Esophagus squamous epithelium (tissue), 5 donors: ENCODE measurements at places on chromosomes 3 and 15.

- DNase-seq: no peak
Observed at GRCh38 chr15:72800833-72801481, 17.4 kb upstream of the ADPGK start.

DNA sequence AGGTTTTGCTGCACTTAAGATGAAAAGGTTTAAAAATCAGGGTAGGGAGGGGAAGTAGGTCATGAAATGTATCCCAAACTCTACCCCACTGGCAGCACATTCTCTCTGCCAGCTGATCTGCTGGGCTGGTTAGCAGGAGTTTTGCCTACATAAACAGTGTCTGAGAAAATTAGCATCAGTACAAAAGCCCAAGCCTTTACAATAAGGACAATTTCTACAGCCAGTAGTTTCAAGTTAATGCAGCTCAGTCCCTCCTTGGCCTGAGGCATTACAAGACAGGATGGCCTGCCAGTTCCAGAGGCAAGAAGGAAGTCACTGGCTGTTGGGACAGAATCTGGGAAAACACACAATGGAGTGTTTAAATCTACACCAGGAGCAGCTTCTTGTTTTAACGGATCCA, 32.8 kb downstream of the NCEH1 start:
- no peak for DNase-seq

DNA sequence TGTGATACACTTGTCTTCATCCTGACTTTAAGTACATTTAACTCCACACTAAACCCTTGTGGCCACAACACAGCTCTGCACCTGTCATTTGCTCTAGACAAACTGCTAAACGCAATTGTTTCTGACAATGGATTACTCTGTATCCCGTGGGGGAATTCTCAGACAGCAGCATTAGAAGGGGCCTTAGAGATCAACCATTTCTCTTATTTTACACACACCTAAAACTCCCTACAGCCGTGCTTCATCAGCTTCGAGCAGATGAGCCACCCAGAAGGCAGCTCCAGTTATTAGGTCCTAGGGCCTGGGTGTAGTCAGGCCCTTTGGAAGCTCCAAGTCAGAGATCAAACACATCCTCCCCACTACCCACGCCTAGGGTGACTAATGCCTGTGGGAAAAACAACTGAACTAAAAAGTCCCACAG, 1.3 kb upstream of the IL12A start:
- no peak for DNase-seq

DNA sequence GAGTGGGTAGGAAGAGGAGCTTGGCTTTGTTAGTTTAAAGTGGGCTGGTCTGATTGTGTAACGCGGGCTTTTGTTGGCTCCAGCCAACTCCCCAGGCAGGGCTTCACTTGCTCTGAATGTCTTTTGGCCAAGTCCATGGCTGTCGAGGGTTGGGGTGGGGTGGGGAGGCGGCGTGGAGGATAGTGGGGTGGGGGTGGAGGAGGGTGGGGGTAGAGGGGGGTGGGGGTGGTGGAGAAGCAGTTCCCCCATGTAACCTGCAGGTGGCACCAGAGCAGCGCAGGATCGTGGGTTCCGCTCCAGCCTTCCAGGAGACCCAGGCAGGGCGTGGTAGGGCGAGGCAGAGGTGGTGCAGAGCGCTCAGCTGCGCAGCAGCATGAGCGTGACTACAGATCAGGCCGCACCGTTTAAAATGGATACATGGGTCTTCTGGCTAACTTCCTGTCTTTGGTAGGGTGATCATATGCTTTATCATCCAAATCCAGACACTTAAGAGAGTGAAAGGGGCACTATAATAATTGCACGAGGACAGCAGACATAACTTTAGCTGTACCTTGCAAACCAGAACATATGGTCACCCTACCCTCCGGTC, 28.3 kb downstream of the GOLGA6A start:
- DNase-seq: no peak

- DNase-seq: no peak
Observed at GRCh38 chr15:73744293-73744692, 8.9 kb downstream of the INSYN1 start.

- no peak for DNase-seq
Observed at GRCh38 chr3:43747641-43748040, 56.9 kb downstream of the ABHD5 start.

GRCh38 chr3:135240426-135240825, 445.4 kb downstream of the EPHB1 start:
- DNase-seq: no peak

GRCh38 chr3:12882336-12883310, 41.3 kb upstream of the RPL32 start:
- DNase-seq: no peak

GRCh38 chr15:96553006-96553405, 222.5 kb downstream of the NR2F2 start:
- no peak for DNase-seq

DNA sequence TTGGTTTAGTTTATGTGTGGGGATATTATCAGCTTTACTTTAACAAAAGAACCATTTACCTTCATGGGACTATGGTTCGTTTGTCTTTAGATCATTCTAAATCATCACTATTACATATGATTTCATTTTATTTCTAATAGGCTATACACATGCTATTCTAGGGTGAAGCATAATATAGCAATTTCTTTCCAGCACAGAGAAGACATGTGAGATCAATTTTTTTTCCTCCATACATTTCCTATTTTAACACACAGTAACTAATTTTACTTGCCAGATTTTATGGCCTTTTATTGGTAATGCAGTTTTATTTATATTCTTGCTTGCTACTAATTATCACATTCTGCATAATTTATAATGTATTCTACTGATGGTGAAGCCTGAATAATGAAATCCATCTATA, 287.1 kb downstream of the ROBO1 start:
- DNase-seq: no peak

DNA sequence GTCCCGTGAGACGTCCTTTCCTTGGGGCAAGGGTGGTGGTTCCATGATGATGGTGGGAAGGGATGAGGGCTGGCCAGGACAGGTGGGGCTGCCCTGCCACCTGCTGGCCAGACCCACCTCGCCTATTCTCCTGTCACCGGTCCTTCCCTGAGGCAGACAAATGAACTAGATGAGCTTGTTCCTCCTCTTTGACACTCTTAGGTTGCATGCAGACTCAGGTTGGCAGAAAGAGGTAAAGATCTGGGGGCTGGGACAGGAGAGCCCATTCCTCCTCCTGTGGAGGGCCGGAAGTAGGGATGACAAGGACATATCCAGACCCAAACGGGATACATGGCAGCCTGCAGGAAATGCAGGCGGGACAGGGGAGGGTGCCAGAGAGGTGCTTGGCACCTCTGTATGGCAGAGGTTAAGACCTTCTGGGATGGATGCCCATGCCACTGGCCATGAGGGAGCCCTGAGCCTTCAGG, 38.6 kb downstream of the ACSBG1 start:
- no peak for DNase-seq

DNA sequence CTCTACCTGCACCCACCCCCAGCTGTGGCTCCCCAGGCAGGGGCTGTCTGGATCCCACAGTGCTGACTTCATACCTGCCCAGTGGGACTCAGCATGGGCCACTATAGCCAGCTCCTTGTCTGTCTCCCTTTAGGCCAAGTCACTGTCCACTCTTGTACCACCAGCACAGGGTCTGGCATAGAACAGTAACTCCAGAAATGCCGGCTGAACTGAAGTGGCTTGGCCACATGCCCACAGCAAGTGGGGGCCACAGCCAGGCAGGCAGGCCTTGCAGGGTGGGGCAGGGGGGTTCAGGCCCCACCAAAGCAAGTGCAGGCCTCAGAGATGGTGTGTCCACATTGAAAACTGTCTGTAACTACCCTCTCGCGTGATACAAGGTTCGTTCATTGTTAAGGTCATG, 252.6 kb upstream of the LYSMD4 start:
- DNase-seq: no peak

DNA sequence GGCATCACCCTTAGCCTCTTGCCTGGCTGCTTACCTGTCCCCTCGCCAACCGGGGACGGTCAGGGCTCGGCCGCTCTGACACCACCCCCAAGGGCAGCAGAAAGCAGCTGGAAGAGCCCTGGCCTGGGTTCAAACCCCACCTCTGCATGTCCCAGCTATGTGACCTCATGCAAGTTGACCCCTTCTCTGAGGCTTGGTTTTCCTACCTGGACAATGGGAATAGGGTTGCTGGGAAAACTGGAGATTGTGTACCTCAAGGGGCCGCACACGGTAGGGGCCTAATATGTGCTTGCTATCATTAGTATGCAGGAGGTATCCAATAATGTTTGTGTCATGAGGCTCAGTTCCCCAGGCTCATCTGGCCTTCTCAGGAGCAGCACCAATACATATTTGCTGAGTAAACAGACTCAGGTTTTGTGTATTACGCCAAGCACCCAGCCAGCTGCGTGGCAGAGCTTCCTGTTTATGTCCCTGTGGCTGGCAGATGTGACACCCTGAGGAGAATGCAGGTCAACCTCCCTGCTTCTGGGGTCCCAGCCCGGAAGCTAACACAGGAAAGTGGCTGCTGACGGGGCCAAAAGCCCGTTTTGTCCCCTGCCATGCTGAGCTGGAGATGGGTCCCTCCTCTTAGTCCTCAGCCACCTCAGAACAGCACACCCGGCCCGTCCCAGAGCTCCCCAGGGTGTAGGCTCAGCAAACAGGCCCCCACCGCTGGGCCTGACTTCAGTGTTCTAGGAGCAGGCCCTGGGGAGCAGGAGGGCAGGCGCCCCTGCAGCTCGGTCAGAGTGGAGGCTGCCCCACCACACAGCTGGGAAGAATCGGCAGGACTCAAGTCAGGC, 29.7 kb downstream of the PLXND1 start:
- DNase-seq: peak; percentile 47

- DNase-seq: peak; percentile 3
Observed at GRCh38 chr3:172511783-172512762, 11.2 kb downstream of the TNFSF10 start.

DNA sequence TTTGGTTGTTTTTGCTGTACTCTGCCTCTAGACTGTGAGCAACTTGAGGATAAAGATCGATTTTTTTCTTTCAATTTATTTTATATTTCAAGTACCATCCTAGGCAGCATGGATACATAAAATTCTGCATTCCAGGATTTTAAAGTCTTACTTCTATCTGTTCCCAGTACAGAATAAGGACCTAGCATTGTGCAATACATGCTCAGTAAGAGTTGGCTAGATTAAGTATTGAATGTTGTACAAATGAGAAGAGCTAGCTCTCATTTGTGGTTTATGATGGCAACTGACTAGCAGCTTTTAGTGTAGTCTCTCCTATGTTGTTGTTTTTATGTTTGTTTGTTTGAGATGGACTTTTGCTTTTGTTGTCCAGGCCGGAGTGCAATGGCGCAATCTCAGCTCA, 222.7 kb downstream of the TP63 start:
- no peak for DNase-seq

DNA sequence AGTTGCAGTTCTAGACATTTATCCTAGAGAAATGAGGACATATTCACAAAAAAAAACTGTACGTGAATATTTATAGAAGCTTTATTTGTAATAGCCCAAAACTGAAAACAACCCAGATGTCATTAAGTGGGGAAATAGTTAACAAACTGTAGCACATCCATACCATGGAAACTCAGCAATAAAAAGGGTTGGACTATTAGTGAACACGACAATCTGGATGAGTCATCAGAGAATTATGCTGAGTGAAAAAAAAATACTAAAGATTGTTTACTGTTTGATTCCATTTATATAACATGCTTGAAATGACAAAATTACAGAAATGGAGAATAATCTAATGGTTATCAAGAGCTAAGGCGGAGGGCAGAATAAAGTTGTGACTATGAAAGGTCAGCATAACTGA, 59.5 kb downstream of the CPA3 start:
- no peak for DNase-seq

DNA sequence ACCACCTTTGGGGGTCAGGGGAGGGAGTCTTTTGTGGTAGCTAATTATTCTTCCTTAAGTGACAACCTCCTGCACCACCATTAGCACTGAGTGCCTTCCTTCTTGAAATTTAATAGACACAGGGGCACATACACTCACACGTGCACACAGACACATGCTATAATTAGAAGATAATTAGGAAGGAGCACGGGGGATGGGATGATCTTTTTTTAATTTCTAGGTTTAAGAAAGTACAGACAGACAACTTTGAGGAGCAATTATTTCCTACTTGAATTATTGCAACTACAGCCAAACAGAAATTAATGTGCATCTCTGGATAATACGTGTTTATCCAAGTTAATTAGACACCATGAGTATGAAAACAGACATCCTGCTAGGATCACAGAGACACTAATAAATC, 44.8 kb upstream of the GUCA1C start:
- no peak for DNase-seq

GRCh38 chr15:74333093-74333492, 34.4 kb downstream of the CYP11A1 start:
- DNase-seq: no peak

- DNase-seq: no peak
Observed at GRCh38 chr15:44711743-44712345, 527 bp downstream of the B2M start.

DNA sequence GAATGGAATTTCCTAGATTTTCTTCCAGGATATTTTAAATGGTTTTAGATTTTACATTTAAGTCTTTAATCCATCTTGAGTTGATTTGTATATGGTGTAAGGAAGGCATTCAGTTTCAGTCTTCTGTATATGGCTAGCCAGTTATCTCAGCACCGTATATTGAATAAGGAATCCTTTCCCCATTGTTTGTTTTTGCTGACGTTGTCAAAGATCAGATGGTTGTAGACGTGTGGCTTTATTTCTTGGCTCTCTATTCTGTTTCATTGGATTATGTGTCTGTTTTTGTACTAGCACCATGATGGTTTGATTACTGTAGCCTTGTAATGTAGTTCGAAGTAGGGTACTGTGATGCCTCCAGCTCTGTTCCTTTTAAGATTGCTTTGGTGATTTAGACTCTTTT, 325.7 kb upstream of the EPHA6 start:
- no peak for DNase-seq

- no peak for DNase-seq
Observed at GRCh38 chr15:62824111-62825015, 218.2 kb upstream of the TPM1 start.

- DNase-seq: no peak
Observed at GRCh38 chr3:43024181-43024885, 45.2 kb downstream of the GASK1A start.

DNA sequence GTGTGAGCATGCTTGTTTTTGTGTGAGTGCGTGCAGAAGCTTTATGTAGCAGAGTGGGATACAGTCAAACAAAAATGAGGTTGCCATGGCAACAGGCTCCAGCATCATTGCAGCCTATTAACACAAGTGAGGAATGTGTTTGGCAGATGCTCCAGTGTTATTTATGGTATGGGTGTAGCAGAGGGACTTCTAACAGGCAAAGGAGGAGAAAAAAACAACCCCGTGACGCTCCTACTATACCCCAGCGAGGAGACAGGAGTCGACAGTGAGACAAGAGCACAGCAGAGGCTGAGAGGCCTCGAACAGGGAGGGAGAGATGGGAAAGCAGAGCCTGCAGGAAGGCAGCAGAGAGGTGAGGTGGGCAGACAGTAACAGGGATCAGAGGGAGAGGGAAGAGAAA, 4.9 kb downstream of the ADCY5 start:
- DNase-seq: no peak
